ENCODE measurements at places on chromosomes 2 and 18.

- DNase-seq = peak; percentile 84
These were observed at the start of gene MAT2A for GRCh38 chr2:85538507-85539360. TSS of gene MAT2A (plus strand) at chr2:85539168. CDS start at chr2:85539288, 120 bp downstream.

DNA sequence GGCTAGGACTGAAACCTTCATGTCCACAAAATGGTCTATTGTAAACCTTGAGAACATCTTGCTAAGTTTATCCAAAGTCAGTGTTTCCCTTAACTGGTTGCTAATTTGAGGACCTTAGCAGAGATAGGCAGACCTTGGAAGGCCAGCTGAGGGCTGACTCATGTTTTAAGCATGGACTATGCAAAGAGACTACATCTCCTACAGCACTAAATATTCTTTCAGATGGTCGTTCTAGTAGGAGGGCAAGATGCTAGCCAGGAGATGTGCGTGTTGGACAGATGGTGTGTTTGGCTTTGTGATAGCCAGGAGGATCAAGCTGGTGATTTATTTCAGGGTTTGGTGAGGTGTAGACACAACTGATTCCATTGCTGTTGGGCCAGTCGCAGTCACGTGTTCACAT, 75.8 kb downstream of the NRP2 start:
- peak; percentile 56 for DNase-seq

GRCh38 chr2:162196638-162197037, 44.6 kb upstream of the GCG start:
- no peak for DNase-seq

DNA sequence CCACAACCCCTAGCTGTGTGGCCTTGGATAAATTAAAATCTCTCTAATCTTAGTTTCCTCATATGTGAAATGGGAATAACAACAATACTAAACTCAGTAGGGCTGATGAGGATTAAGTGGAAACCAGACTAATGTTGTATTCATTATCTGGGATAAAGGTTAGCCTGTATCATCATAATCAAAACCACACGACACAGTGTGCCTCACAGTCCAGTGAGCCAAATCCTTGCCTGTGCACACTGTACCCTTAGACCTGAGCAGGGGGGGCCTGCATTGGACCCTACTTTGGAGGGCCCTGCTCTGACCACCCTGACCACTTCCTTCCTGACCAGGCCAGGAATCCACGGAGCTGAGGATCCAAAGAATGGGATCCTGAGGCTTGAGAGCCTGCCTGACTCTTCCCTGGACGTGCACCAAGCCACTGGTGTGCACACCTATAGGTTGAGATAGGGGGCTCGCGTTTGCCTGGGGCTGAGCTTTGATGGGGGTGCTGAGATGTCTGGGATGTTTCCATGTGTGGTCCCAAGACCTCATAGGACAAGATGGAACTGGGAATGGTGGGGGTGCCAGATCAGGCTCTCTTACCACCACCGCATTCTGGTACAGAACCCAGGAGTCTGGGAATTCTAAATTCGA, 69.7 kb downstream of the TGOLN2 start:
- DNase-seq = no peak

DNA sequence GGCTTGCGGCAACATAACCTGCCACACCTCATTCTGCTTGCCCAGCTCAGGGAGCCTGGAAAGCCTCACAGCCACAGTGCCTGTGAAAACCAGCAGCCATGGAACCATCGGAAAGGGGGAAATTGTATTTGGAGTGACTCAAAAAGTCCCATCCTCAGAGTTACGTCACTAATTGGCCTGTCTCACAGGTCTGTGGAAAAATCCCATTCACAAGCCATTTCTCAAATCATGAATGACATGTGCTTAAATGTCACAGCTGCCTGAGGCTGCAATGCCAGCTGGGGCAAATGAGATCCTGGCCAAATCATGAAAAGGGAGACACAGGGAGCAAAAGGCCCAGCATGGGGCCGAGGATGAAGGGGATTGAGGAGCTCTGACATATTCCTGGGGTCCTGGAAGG, 486.9 kb upstream of the RAB6C start:
- no peak for DNase-seq

DNA sequence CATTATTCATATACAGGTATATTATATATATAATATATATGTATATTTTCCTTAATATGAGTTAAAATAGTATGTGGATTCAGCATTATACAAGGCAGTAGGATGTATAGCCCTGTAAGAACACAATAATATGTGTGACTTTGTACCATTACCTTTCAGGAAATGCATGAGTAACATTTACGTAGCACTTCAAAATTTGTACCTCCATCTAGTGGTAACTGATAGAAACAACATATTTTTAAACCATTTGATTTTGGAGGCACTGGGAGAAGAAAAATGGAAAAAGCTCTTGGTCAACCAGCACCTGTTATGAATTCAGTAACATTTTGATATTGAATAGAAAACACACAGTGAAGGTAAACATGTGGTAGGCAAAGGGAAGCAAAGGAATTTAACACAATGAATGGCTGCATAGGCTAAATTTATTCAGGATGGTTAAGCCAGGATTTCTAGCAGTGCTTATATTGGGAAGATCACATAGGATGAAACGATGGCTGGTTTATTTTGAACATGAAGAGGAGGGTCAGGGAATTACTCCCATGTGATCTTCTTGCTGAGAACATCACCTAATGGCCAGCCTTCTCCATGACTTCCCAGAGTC, 565.5 kb downstream of the CCDC85A start:
- peak; percentile 31 for DNase-seq

DNA sequence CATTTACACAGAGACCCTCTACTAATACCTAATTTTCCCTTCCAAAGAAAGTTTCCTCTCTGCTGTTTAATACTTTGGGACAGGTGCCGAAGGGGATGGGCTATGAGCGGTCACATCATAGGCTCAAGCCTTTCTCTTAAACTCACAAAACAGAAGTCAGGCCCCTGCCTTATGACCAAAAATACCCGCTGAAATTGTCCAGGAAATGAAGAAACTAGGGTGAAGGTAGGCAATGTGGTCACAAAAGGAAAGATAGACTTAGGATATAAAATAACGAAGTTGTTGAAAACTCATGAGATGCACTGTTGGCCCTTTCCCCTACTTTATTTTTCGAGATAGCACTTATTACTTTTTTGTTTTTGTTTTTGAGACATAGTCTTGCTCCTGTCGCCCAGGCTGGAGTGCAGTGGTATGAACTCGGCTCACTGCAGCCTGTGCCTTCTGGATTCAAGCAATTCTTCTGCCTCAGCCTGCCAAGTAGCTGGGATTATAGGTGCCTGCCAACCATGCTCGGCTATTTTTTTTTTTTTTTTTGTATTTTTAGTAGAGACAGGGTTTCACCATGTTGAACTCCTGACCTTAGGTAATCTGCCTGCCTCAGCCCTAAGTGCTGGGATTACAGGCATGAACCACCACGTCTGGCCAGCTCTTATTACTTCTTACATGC, 16.3 kb downstream of the SLC8A1 start:
- no peak for DNase-seq

DNA sequence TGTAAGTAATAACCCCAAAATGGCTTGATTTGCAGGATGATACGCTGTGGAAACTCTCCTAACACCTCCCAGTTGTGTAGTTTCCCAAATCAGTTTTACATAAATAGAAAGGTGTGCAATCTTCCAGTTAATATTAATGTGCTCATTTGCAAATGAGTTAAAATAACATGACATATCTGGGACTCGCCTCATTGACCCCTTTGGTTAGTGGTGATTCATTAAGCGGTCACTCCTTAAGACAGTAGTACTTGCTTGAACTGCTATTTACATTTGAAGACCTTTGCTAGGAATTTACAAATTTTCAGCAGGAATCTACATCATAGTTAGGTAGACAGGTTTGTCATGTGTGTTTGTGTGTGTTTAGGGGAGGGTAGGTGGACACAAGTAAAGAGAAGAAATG, 1367.7 kb upstream of the CELF4 start:
- DNase-seq = no peak

- DNase-seq = no peak
These were observed 24.6 kb downstream of the CD302 start for GRCh38 chr2:159773426-159773825.

DNA sequence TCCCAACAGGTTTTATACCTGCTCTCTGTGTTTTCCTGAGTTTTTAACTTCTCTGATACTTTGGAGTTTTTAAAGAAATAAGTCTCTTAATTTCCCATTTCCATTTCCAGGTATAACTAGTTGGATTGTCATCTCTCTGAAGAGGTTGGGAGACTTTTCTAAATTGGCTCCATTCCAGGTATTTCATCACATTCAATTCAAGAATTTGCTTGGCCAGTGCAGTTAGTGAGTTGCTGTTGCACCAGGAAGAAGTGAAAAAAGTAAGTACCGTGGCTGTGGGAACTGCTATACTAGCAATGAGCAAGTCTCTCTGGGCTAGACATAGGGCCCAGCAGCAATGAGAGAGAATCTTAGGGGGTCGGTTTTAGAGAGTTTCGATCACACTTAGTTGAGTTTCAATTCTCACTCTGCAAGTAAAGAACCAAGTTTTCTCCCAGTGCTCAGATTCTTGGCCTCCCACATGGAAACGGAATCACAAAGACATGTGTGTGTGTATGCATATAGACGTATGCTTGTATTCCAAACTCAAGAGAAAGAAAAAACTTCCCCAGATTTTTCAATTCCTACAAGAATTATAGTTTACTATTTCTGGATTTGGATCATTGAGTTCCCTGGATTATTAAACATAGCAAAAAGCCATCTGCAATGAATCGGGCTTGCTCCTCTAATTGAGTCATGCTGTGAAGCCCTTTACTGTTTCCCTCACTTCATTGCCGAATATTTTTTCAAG, 894.4 kb downstream of the BCL11A start:
- DNase-seq = no peak

GRCh38 chr2:211513446-211513845, 957.0 kb downstream of the CPS1 start:
- no peak for DNase-seq

GRCh38 chr18:45059695-45060094, 379.0 kb downstream of the SETBP1 start:
- peak; percentile 54 for DNase-seq

- no peak for DNase-seq
These were observed 64.3 kb upstream of the SNTG2 start for GRCh38 chr2:886072-887022.

- DNase-seq = no peak
These were observed 73.8 kb upstream of the ST8SIA5 start for GRCh38 chr18:46830633-46831032.

- peak; percentile 14 for DNase-seq
These were observed 32.7 kb downstream of the COX7A2L start for GRCh38 chr2:42328148-42328833.

DNA sequence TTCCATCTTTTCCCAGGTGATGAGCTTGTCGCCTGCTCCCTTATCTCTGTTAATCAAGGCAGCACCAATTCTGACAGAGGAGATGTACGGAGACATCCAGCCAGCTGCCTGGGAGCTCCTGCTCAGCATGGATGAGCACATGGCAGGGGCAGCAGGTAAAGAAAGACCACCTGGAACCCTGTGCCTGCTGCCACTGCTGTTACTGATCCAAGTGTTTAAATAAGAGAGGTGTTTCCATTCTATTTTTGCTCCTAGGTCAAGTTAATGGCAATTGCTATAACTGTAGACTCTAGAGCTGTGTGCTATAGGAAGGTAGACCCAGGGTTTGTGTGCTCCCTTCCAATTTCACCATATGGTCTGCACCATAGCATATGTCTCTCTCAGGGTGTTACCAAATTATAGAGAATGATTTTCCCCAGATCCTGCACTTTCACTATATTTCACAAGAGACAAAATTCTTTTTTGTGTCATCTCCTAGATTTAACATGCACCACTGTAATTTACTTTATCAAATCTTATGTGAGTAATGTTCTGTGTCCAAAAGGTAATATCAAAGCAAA, 88.6 kb upstream of the RPE start:
- DNase-seq = no peak

DNA sequence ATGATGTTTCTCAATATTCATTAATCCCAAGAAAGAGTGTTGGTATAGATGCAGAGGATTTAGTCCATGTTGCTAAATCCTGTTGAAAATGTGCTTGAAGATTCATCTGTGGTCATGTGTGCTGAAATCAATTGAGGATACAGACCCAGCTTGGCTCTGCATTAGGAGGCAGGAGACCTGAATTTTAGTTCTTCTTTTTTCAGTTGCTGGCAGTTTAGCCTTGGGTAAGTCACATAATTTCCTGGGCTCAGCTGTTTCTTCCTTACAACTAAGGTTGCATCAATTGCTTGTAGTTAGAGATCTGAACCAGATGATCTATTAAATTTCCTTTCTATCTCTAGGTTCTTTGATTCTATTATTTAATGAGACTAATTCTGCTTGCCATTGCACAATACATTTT, 54.4 kb downstream of the SETBP1 start:
- no peak for DNase-seq

GRCh38 chr2:105744091-105744908, 412 bp upstream of the NCK2 start:
- peak; percentile 8 for DNase-seq

DNA sequence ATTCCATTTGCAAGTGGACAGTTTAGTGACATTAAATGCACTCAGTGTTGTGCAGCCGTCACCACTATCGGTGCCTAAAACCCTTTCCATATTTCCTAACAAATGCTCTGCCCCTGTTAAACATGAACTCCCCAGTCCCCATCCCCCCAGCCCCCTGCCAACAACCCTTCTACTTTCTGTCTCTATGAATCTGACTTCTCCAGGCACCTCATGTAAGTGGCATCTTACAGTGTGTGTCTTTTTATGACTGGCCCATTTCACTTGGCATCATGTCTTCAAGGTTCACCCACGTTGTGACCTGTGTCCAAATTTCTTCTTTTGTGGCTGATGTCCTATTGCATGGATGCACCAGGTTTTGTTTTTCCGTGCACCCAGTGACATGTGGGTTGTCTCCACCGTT, 140.9 kb upstream of the GPC1 start:
- DNase-seq = no peak

GRCh38 chr2:14513903-14514302, 118.6 kb upstream of the LRATD1 start:
- no peak for DNase-seq

- DNase-seq = no peak
These were observed 138.9 kb upstream of the APCDD1 start for GRCh38 chr18:10315522-10315921.

- no peak for DNase-seq
These were observed 101.4 kb upstream of the POU3F3 start for GRCh38 chr2:104752504-104752903.

GRCh38 chr2:184834699-184835397, 236.5 kb downstream of the ZNF804A start:
- no peak for DNase-seq

- no peak for DNase-seq
These were observed 22.4 kb downstream of the CRYGD start for GRCh38 chr2:208101716-208102631.

DNA sequence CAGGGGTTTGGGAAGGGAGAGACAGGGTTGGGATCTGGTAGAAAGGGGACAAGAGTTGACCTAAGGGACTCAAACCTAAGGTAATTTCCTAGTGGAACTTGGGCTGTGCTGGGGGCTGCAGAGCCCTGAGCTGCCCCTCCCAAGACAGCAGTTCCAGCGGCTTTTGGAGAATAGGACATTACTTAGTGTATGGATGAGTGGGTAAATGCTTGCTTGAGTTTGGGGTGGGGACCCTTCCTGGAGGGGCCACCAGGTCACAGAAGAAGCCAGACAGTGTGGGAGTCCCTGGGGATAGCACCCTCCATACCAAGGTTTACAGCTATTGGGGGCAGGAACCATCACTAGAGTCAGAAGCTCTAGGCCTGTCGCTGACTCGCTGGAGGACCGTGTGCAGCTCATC, 111.5 kb downstream of the CAPN13 start:
- no peak for DNase-seq

GRCh38 chr18:63962137-63962536, 7.7 kb upstream of the SERPINB8 start:
- DNase-seq = no peak

GRCh38 chr2:148646231-148646559, 1.6 kb downstream of the EPC2 start:
- no peak for DNase-seq

- DNase-seq = no peak
These were observed 1.1 kb upstream of the TACR1 start for GRCh38 chr2:75200140-75201096.

Measured in RCC 7860 (cell line).